Kasumi-1 (cell line): ENCODE measurements at places on chromosomes 4 and X.
A peak's percentile ranks its signal among the peaks of the same experiment; 100 is the strongest.

DNA sequence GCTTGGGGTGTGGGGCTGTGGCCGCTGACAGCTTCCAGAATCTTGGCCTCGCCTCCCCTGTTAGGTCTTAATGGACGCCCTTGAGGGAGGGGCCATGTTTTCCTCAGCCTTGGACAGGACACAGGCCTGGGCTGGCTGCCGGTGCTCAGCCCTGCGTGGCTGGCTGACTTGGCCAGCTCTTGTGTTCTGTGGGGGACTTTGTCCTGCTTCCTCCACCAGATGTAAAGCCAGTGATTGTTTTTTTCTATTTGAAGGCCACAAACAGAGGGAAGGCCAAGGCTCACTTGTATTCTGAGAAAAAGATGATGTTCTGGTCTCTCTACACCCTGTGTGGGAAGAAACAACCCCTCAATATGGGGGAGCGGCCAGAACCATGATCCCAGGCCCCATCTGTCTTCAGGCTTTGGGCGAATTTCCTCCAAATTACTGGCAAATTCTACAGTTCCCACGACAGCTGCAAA is 71.3 kb downstream of the HTRA3 start:
- DNase-seq, result no peak

DNA sequence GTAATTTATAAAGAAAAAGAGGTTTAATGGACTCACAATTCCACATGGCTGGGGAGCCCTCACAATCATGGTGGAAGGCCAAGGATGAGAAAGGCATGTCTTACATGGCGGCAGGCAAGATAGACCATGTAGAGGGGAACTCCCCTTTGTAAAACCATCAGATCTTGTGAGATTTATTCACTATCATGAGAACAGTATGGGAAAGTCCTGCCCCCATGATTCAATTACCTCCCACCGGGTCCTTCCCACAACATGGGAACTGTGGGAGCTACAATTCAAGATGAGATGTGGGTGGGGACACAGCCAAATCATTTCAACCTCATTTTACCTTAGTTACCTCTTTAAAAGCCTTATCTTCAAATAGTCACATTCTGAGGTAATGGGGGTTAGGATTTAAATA is 30.9 kb upstream of the ELOVL6 start:
- no peak for DNase-seq

- no peak for DNase-seq
These were observed 563.4 kb downstream of the DACH2 start for GRCh38 chrX:86711531-86712180.

GRCh38 chr4:165060938-165061337 is 7.3 kb downstream of the TRIM75 start:
- peak; percentile 28 for DNase-seq

- DNase-seq, result no peak
These were observed 320.4 kb downstream of the KCNIP4 start for GRCh38 chr4:21628116-21628670.

GRCh38 chrX:371907-372306 is 14.8 kb downstream of the PPP2R3B start:
- DNase-seq, result no peak

DNA sequence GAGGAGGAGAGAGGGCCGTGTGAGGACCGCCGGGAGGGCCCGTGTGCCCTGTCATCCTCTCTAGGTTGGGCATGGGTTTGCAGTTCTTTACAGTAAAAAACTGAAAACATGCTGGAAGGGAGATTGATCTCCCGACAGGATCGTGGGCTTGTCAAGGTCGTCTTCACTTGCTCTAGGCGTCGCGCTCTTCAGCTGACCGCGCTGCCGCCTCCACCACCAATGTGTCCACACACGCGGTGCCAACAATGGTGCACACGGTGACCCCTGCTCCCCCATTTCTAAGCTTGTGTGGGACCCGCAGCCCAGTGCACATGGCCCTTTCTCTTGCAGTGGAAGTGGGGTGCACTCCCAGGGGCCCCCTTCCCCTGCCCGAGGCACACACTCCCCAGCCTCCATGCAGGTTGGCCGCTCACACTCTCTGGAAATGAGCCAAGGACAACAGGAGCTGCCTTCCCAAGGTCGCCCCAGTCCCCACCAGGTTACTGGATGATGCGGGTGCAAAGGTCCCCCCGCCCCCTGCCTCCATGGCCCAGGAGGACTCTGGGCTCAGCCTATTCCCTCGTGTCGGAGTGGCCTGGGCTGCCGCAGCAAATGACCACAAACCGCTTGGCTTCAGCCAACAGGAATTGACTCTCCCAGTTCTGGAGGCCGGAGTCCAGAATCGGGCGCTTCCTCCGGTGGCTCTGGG is 1.7 kb upstream of the ZFP92 start:
- no peak for DNase-seq

- DNase-seq, result no peak
These were observed 71.6 kb downstream of the PRRG1 start for GRCh38 chrX:37420756-37421155.

DNA sequence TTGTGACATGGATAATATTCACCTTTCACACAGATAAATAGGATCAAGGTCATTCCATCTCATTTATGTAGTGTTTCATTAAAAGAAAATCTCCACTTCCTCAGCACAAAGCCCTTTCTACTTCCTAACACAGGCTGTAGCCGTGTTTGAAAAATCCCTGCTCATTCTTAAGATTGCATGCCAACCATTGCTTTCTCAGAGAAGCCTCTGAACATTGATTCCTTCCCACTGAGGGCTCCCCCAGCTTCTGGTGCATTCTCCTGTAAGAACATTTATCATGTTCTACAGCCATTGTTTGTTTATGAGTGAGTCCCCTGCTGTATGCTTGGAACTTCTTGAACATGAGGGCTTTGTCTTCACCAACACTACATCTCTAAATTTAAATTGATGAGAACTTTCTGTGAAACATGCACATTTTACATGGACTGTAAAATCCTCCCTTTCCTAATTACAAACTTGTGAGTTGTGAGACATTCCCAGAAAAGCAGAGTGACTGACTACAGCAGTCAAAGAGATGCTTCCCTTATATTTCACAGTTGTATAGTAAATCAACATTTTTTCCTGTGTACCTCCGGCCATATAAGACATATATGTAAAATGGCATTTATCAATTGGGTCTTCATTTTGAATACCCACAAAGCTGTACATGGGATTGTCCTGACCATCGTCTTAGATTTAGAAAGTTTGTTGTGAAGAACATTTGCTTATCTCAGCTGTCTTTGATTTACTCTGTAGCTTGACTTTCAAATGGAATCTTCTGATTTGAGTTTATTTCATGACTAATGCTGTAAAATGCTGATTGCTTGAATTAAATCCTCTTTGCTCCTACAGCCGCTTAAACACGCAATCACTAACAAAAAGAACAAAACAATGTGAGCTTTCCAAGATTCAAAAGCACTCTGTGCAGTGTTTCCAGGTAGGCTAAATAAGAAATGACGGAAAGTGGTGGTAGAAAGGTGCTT is 600.5 kb upstream of the SLIT2 start:
- DNase-seq, result no peak
